ENCODE measurements at places on chromosomes 12 and 14. TPM values are rescaled to one million over a fixed set of nuclear protein-coding genes. Genes with fewer than 3 reads are reported as not detected.

ZNF10 gene
- 0.99 TPM for total RNA-seq

NOPCHAP1 gene
- 33.1 TPM for total RNA-seq

PTCSC3 gene
- total RNA-seq, result not detected

CAPZA3 gene
- total RNA-seq, result not detected

PROX2 gene
- total RNA-seq, result not detected

TAS2R20 gene
- total RNA-seq, result 0.07 TPM

ADAM21 gene
- total RNA-seq, result not detected

DTX1 gene
- 0.32 TPM for total RNA-seq

KERA gene
- not detected for total RNA-seq

MAP3K9 gene
- total RNA-seq, result 3.8 TPM

RPS6KL1 gene
- total RNA-seq, result 0.49 TPM

PLCZ1 gene
- not detected for total RNA-seq

DPY19L2 gene
- total RNA-seq, result 2.1 TPM

PRPH gene
- total RNA-seq, result 1.6 TPM

CLEC2D gene
- total RNA-seq, result 0.53 TPM

ATL1 gene
- total RNA-seq, result 5.3 TPM

KRT80 gene
- total RNA-seq, result 58.1 TPM

FAM234B gene
- 4.3 TPM for total RNA-seq

PLA2G1B gene
- 0.24 TPM for total RNA-seq

MYO1H gene
- not detected for total RNA-seq

RASSF3 gene
- total RNA-seq, result 26.9 TPM

Measured in A549 treated with CORT108297 at 1 μM for 4 hours (cell line).